ENCODE measurements at places on chromosomes 12 and 14. TPM values are rescaled to one million over a fixed set of nuclear protein-coding genes. Genes with fewer than 3 reads are reported as not detected.
A peak's percentile ranks its signal among the peaks of the same experiment; 100 is the strongest.

- H3K4me3 ChIP-seq: no peak overlapping the region
- H3K27ac ChIP-seq: no peak overlapping the region
- no peaks in the 10 kb centered on the region for H3K36me3 ChIP-seq
- H3K27me3 ChIP-seq: no peaks in the 10 kb centered on the region
- H3K4me1 ChIP-seq: no peaks in the 10 kb centered on the region
- DNase-seq: no peak
Measured at GRCh38 chr14:72270147-72270727, 338.0 kb downstream of the RGS6 start.

- peak overlapping the region; percentile 24 for H3K27ac ChIP-seq
- no peaks in the 10 kb centered on the region for H3K4me1 ChIP-seq
- no peaks in the 10 kb centered on the region for H3K27me3 ChIP-seq
- no peak overlapping the region for H3K4me3 ChIP-seq
- DNase-seq: peak; percentile 83
Measured at GRCh38 chr14:76767681-76768656, 6.7 kb downstream of the VASH1 start.

FRS2 gene
- total RNA-seq: 22.3 TPM

TAS2R42 gene
- total RNA-seq: not detected

VRTN gene
- total RNA-seq: not detected

DNA sequence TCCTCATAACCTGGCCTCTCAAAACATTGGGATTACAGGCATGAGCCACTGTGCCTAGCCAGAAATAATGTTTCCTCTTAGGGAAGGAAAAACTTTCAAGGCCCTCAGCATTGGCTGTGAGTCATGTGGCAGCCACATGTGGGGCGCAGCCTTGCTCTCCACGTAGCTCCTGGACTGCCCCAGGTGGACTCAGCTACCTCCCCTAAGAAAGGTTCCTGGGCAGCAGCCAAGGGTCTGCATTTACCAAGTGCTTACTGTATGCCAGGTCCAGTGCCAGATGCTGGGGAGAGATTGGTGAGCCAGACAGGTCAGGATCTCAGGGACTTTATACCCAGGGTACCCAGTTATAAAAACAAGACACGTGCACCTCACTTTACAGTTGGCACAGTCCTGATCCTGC, 3.7 kb upstream of the TRPV4 start:
- no peaks in the 10 kb centered on the region for H3K27me3 ChIP-seq
- H3K4me3 ChIP-seq: no peak overlapping the region
- no peaks in the 10 kb centered on the region for H3K36me3 ChIP-seq
- H3K27ac ChIP-seq: no peak overlapping the region
- H3K4me1 ChIP-seq: peaks cover 13% of the 10 kb centered on the region
- DNase-seq: no peak

DNA sequence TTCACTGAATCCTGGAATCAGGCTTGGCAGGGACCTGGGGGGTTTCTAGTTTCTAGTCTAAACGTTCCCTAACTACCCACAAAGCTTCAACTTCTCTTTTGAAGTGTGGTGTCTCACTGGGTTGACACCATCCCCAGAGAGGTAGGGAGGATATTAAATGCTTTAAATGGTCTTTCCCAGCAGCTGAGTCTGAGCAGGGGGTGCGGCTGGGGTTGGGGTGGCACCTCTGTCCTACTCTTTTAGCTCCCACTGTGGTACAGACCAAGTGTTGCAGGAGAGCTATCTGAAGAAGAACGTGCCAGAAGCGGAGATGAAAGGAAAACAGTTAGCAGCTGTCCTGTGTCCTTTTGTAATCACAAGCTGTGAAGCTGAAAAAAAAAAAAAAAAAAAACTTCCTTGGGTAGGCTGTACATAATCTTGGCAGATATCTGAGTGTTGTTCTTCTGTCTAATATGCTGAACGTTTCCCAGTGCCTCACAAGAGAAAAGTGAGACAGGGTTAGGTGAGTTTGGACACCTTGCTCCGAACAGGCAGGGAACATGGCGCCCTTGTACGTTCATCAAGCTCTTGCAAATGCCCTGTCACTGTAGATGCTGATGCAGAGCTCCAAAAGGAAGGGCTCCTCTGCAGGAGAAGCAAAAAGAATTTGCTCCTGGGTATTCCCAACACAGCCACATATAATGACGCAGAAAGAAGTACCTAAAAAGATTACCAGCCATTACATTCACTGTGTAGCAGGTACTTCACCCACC, 447.2 kb downstream of the APAF1 start:
- no peaks in the 10 kb centered on the region for H3K4me1 ChIP-seq
- H3K27me3 ChIP-seq: no peaks in the 10 kb centered on the region
- DNase-seq: no peak
- no peaks in the 10 kb centered on the region for H3K36me3 ChIP-seq

GRCh38 chr12:83823386-83824045, 1089.1 kb downstream of the SLC6A15 start:
- H3K4me3 ChIP-seq: no peak overlapping the region
- no peak overlapping the region for H3K27ac ChIP-seq
- peak; percentile 55 for DNase-seq
- H3K4me1 ChIP-seq: no peaks in the 10 kb centered on the region

DNA sequence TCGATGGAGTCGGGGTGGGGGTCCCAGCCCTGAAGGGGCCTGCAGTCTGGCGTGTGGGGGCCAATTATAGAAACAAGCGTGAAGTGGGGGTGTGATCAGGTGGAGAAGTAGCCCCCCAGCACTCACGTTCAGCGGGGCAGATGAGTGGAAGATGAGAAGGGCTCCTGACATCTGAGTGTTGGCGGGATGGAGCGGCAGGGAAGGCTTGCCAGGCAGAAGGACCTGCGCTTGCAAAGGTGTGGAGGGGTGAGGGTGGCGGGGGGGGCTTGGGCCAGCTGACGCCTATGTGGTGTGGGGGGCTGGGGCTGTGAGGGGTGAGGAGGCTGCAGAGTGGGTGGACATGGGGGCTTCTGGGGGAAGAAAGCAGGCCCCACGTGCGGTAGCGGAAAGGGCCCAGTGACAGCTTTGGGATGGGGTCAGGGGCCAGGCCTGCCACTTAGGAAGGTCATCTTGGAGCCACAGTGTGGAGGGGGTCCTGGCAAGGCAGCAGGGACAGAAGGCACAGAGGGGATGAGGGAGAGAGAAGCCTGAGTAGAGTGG, 22.2 kb upstream of the BEGAIN start:
- no peak overlapping the region for H3K27ac ChIP-seq
- H3K27me3 ChIP-seq: no peaks in the 10 kb centered on the region
- peak; percentile 29 for DNase-seq
- H3K4me1 ChIP-seq: no peaks in the 10 kb centered on the region
- H3K36me3 ChIP-seq: no peaks in the 10 kb centered on the region

DNA sequence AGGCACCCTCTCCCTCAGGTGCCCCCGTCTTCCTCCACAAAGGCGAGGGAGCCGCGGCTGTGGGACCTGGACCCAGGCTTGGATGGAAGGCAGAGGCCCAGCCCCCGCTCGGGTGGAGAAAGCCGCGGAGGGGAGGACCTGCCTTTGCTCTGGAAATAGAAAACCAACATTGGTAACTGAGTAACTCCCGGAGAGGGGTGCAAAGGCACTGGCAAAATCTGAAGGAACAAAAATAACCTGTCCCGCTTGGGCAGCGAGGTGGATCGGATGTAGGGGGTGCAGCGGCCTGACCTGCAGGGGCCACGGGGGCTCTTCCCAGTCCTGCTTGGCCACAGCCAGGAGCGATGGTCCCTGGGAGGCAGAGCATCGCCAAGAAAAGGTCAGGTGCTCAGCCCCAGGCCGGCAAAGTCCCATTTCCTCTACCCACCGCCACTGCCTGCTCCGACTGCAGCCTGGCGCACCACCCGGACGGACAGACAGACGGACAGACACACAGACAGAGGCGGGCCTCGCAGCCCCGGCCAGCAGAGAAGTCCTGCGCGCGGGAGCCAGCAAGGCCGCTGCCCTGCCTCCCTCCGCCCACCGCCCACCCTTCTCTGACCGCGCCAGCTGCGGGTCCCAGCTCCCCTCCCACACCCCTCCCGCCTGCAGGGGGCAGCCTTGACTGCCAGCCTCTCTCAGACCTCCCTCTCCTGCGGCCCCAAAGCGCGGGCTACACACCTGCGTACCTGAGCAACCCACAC, 21.4 kb upstream of the TMEM106C start:
- H3K27ac ChIP-seq: no peak overlapping the region
- H3K27me3 ChIP-seq: no peaks in the 10 kb centered on the region
- DNase-seq: no peak
- H3K4me3 ChIP-seq: no peak overlapping the region

DNA sequence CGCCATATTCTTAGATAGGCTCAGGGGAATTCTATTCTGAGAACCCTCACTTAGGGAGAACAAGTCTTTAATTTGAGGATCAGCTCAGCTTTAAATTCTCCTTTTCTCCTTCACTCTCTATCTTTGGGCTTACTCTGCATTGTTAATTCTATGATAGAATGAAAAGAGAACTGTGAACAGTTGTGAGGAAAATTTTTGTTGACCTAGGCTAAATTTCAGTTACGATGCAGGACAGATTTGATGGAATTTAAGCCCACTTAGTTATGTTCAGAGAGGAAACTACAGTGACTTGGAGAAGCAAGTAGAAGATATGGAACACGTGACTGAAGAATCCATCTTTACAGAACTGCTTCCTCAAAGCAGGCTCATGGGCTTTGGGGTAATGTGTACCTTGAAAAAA, 82.7 kb downstream of the TBC1D30 start:
- H3K4me3 ChIP-seq: no peak overlapping the region
- DNase-seq: no peak
- H3K36me3 ChIP-seq: no peaks in the 10 kb centered on the region
- H3K27me3 ChIP-seq: no peaks in the 10 kb centered on the region

KRT80 gene
- 0.51 TPM for total RNA-seq

DNA sequence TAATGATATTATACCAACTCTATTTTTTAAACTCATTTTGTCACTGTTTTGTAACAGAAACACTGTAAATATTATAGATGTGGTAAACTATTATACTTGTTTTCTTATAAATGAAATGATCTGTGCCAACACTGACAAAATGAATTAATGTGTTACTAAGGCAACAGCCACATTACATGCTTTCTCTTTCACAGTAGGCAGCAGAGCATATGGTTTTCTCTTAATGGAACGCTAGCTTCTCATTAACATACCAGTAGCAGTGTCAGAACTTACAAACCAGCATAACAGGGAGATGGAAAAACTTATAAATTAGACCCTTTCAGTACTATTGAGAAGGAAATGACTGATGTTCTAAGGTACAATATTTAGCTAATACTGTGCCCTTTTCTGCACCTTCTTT, 398.8 kb downstream of the PRKD1 start:
- peaks cover 6% of the 10 kb centered on the region for H3K27me3 ChIP-seq
- no peaks in the 10 kb centered on the region for H3K4me1 ChIP-seq
- DNase-seq: no peak
- H3K36me3 ChIP-seq: no peaks in the 10 kb centered on the region

ENDOU gene
- not detected for total RNA-seq

REP15 gene
- 0.75 TPM for total RNA-seq

DNA sequence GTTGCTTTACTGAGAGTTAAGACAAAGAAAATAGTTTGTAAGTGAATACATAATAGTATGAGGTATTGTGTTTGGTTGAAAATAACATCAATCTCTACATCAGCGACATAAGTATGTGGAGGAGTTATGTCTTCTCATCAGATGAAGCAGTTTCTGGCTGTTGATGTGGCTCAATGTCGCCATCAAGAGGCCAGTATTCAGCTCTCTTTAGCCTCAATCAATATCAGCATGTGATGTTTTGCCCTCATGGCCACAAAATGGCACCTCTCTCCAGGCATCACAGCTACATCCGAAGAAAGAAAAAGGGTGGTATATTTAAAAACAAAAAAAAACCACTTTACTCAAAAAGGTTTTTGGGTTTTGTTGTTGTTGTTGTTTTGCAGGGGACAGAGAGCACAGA, 302.3 kb upstream of the TMEM132C start:
- H3K27me3 ChIP-seq: no peaks in the 10 kb centered on the region
- no peak overlapping the region for H3K27ac ChIP-seq
- H3K4me1 ChIP-seq: no peaks in the 10 kb centered on the region
- H3K4me3 ChIP-seq: no peak overlapping the region

TXNDC16 gene
- total RNA-seq: 4.7 TPM

FGF6 gene
- not detected for total RNA-seq

DNA sequence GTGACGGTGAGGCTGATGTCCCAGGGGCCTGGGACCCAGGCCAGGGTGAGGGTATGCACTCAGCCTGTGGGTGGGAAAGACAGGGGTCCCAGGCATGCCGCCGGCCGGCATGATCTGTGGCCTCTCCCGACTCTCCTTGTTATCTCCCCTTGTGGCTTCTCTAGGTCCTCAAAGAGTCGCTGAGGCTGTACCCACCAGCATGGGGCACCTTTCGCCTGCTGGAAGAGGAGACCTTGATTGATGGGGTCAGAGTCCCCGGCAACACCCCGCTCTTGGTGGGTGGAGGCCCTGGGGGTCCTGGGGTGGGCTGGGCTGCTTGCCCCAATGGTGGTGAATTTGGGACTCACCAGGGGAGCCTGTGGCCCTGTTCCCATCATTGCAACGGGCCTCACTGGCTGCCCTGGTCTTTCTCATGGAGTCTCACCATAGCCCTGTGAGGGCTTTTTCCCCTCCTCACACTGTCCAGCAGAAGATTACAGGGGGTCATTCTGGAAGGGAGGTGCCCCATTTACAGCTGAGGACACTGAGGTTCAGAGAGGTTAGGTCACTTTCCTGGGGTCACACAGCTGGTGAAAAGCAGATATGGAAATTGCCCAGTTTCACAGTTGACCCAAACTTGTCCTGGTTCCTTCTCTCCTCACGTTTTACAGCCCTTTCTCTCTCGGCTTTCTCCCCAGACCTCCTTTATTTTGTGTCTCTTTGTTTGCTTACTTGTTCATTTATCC, 37.9 kb downstream of the CYP46A1 start:
- no peak overlapping the region for H3K27ac ChIP-seq
- DNase-seq: peak; percentile 35
- H3K4me3 ChIP-seq: no peak overlapping the region
- no peaks in the 10 kb centered on the region for H3K27me3 ChIP-seq
- H3K36me3 ChIP-seq: no peaks in the 10 kb centered on the region
- no peaks in the 10 kb centered on the region for H3K4me1 ChIP-seq

GRCh38 chr12:24996102-24996797, 47.3 kb upstream of the BCAT1 start:
- no peak overlapping the region for H3K27ac ChIP-seq
- no peak overlapping the region for H3K4me3 ChIP-seq
- no peaks in the 10 kb centered on the region for H3K27me3 ChIP-seq
- no peaks in the 10 kb centered on the region for H3K4me1 ChIP-seq
- DNase-seq: no peak
- no peaks in the 10 kb centered on the region for H3K36me3 ChIP-seq

DNA sequence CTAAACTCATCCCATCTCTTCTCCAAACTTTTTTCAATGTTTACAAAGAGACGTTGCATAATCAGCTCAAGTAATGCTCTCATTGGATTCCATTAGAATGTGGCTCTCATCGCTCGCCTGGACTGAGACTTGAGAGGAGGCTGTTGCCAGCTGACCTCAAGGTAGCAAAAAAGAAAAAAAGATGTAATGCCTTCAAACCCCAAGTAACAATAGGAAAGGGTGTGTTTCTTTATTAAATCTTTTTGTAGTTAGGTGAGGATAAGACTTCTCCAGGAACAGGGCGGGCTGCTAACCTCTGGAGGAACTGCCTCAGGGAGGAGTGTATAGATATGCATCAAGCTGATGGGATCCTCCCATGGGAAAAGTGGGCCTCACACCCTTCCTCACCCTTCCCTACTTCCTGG, 956 bp upstream of the PTHLH start:
- DNase-seq: no peak
- H3K4me3 ChIP-seq: no peak overlapping the region
- peaks cover 20% of the 10 kb centered on the region for H3K27me3 ChIP-seq
- no peaks in the 10 kb centered on the region for H3K36me3 ChIP-seq
- no peaks in the 10 kb centered on the region for H3K4me1 ChIP-seq

CCDC63 gene
- not detected for total RNA-seq
